ENCODE measurements at places on chromosomes 1 and 21. TPM values are rescaled to one million over a fixed set of nuclear protein-coding genes. Genes with fewer than 3 reads are reported as not detected.

DNA sequence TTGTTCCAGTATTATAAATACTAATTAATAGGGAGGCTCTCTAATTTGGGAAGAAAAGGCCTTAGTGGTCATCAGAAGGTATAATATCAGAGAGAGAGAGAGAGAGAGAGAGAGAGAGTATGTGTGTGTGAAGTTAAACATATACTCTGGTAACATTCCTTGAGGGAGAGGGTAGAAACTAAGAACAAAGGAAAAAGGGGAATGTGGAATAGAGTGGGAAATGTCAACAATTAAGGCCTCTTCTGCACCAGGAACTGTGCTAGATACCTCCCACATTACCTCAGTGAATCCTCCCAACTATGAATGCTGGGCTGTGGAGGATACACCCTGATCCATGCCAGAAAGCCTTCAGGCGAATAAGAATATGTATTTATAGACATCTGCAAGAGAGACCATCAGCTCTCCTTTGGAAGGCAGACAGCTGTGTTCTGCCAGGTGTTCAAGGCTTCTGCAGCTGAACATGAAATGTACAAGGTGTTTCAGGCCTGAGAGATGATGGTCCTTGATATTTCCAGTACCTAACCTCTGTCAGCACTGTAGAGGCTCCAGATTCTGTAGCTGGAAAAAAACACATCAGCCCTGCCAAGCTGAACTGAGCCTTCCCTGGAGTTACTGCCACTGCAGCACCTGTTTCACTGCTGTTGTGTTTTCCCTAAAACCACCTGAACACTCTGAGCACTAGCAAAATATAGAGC is 29.1 kb downstream of the TBX15 start:
- DNase-seq, result no peak

GRCh38 chr1:43616383-43616782 is 33.6 kb upstream of the KDM4A start:
- no peak for DNase-seq

GRCh38 chr1:243313635-243314536 is 58.0 kb downstream of the SDCCAG8 start:
- no peak for DNase-seq

DNA sequence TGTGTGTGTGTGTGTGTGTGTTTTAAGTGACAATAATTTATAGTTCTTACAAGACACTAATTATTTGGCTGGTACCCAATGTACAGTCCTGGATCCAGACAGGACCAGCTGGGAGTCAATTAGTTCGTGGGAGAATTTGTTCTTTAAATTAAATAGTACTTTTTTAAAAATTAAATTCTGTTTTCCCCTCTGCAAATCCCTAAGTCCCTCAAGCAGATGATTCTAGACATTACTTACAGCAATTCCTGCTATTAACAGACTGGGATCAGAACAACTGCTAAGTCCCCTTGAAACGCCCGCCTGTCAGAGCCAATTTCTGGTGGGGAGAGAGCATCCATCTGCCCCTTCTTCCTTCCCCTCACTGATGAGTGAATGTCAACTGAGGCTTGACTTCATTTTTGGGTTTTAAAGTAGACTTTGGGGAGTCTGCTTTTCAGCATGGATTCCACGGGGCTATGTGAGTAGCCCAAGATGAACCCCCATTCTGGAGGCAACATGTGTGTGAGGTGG is 83.9 kb downstream of the SMYD2 start:
- DNase-seq, result no peak

DNA sequence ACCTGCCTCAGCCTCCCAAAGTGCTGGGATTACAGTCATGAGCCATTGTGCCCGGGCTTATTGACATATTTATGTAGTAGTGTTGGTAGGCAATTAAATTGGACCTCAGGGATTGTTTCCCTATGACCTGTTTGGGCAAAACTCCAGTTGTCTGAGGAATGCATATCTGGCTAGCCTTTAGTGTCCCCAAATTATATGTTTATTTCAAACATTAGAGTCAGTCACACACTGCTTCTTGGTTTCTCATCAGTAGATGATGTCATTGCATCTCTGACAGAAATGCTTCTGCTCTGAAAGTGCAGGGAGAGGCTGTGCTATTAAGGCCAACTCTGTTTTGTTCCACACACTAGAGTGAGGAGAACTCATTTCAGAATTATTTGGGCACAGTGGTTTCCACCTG is 12.5 kb downstream of the PIP5K1A start:
- no peak for DNase-seq

GRCh38 chr1:180594723-180595122 is 36.0 kb downstream of the OVAAL start:
- DNase-seq, result no peak

DNA sequence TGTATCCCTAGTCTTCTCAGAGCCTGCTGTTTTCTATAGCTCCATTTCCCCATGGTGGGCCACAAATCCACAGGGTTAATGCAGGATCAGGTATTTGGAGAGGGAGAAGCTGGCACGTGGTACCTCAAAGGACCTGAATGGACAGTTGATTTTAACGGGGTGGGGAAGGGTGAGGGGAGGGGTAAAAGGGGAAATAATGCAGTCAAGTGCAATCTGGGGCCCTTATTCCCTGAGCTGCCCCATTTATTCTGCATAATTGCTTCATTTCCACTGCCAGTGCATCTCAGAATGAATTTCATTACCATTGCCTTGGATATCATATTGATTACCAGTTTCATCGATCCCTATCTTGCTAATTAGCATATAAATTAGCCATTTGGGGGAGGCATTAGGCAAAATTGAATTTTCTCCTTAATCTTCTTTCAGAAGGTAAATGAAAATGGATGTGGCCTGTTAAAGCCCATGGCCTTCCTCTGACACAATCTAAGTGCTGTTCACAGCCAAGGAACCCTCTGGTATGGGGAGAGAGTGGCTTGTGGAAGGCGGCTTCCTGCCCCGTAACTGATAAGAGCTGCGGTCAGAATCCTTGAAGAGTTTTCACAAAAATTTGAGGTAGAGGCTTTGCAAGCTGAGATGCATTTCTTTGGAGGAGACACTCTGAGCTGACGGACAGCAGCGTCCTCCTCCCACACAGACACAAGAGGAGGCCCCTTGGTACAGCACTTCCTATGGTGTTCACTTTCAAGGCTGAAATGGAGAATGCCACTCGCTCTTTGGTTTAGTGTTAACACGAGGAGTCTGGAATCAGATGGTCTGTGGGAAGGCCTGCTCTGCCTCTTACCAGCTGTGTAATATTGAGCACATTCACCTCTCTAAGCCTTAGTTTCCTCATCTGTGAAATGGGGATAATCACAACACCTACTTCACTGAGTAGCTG is 34.4 kb downstream of the PHC2 start:
- DNase-seq, result no peak

DNA sequence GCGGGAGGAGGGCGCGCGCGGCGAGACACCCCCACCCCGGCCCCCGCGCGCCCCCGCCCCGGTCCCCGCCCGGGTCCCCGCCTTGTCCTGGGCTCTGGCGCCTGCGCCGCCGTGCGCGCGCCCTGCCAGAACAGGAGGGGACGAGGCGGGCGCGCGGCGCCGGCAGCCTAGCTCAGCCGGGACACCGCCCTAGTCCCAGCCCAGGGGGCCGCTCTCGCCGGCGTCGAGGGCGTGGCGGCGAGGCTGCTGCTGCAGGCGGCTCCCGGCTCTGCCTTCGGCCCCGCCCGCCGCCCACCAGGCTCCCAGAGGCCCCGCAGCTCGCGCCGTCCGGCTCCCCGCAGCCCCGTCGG is at the start of gene RCAN3:
Gene RCAN3, plus strand, starts transcription at position 128 of the 350 bp plus-strand sequence. CDS start 11,537 bp downstream, outside the sequence.
- DNase-seq, result peak; percentile 78

DNA sequence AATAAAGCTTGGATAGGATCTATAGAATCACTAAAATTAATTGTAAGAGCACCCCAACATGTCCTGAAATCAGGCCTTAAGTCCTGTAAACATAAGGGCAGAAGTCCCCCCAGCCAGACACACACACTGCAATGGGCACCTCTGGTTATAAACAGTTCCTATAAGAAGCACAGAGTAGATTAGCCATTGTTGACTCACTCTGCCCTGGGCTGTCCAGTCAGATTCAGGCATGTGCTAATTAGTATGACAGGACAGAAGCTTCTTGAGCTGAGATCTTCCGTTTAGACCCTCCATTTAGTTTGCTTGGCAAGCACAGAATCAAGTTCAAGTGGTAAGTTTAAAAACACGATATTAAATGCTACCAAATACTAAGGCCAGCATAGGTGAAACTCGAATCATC is 11.8 kb upstream of the DENND1B start:
- DNase-seq, result no peak

- no peak for DNase-seq
Observed at GRCh38 chr1:203048555-203049051, 22.3 kb downstream of the PPFIA4 start.

GRCh38 chr1:240337781-240338180 is 246.1 kb downstream of the FMN2 start:
- no peak for DNase-seq

DNA sequence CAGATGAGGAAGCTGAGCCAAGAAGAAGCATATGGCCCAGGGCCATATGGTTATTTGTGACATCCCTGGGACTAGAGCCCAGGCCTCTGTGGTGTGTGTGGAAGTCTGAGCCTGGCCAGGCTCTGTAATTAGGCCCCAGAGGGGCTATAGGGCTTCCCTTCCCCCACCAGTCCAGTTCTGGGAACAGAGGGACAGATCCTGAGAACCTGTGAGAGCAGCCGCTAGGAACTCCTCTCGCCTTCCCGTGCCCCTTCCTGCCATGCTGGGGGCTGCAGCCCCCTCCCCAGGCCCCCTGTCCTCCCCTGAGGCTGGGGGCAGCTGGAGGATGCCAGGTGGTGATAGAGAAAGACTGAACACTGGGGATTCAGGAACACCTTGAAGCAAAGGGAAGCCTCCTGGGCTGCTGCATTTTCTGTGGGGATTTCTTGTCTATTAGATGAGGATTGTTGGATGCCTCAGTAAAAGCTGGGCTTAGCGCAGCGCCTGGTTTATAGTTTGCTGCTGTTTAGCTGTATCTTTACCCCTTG is 33.3 kb downstream of the COQ8A start:
- no peak for DNase-seq

DNA sequence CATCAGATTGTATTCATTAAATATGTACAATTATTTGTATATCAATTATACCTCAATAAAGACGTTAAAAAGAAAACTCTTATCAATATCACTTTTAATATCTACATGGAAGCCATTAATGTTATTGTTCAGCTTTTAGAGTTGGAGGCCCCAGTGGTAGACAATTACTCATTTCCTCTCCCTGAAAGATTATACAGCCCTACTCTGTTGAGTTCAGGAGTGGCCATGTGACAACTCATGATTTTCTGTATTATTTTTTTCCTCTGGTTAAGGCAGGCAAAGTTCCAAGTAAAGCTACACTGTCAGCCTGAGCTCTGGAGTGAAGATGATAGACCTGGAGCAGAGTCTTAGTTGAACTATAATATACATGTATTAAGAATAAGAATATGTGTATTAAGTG is 247.9 kb upstream of the B3GALT2 start:
- no peak for DNase-seq

DNA sequence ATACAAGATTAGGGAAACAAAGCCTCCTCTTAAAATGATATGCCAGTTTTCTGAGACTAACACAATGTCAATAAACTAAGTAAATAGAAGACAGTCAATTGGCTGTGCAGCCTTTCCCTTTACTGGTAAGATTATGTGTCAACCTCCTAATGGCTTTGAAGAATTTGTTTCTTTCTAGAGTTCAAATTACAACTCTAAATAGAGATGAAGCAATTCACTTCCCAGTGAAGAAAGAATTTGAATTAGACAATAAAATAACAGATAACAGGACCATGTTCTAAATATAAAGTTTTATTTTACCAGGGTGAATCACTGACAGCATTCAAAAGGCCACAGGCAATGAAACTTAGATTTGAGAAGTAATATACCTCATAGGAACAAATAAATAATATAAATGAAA is 680.3 kb downstream of the PLA2G4A start:
- no peak for DNase-seq

GRCh38 chr1:101145449-101145820 is 91.4 kb upstream of the S1PR1 start:
- no peak for DNase-seq

GRCh38 chr1:5399771-5400170 is 592.5 kb downstream of the NPHP4 start:
- no peak for DNase-seq

GRCh38 chr21:15355066-15355465 is 290.3 kb upstream of the NRIP1 start:
- peak; percentile 17 for DNase-seq

- no peak for DNase-seq
Observed at GRCh38 chr1:70436622-70437251, 25.7 kb downstream of the CTH start.

DNA sequence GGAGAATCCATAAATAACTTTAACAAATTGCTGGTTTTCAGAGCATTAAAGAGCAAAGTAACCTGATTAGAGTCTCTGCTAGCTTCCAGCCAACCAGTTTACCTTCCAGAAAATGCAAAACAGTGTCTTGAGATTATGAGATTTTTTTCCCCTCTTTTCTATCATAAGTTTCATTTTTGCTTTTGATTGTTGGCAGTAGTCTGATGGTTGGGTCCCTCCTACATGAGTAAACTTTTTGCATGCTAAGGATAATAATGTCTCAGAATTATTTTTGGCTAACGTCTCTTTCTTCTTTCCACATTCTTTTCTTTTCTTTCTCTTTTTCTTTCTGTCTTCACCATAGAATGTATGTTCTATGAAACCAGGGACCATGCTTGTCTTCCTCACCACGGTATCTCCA is 6.3 kb upstream of the ADAMTS5 start:
- DNase-seq, result no peak

DNA sequence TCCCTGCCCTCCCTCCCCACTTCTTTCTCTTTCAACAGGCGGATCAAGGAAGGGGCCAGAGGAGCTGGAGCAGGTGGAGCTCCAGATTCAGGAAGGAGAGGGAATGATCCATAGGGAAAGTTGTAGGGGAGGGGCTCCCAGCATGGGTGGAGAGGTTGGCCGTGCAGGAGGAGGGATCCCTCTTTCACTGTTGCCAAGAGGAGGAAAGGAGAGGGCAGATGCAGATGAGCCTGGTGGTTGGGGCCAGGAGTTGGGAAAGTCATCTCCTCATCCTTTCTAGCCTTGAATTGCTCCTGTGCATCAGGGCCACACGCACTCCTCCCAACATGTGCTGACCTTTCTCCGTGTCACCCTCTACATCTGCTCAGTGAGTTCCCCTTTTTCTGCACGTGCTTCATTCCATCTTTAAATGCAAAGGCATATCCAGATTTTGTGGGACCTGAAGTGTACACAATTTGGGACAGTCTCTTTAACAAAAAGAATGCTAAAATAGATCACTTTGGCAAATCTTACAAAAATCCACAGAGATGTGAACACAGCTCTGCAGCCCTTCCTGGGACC is 32.4 kb downstream of the ZBTB18 start:
- no peak for DNase-seq

GRCh38 chr1:159924025-159924790 is 1.1 kb downstream of the TAGLN2 start:
- DNase-seq, result no peak

Gene CFHR2
- polyA plus RNA-seq, result 0.15 TPM

Gene KAZN
- 43.3 TPM for polyA plus RNA-seq

Gene ATP1A4
- 0.11 TPM for polyA plus RNA-seq

Gene LIN9
- polyA plus RNA-seq, result 11.7 TPM

Gene CALML6
- polyA plus RNA-seq, result 0.36 TPM

Gene NLRP3
- 0.78 TPM for polyA plus RNA-seq

Gene GPR37L1
- polyA plus RNA-seq, result 0.06 TPM

Gene AGO1
- 17.2 TPM for polyA plus RNA-seq
